Activated CD8-positive, alpha-beta T cell treated with anti-CD3 and anti-CD28 coated beads for 36 hours (primary cell): ENCODE measurements at places on chromosomes 7 and 10. TPM values are rescaled to one million over a fixed set of nuclear protein-coding genes. Genes with fewer than 3 reads are reported as not detected.

GRCh38 chr10:49185213-49185612 lies 3.0 kb downstream of the TMEM273 start:
- H3K36me3 ChIP-seq = peaks cover 4% of the 10 kb centered on the region
- DNase-seq = no peak
- H3K27me3 ChIP-seq = peaks cover 32% of the 10 kb centered on the region
- H3K4me3 ChIP-seq = peak overlapping the region; percentile 71
- H3K4me1 ChIP-seq = peaks cover 38% of the 10 kb centered on the region
- peak overlapping the region; percentile 57 for H3K27ac ChIP-seq

DNA sequence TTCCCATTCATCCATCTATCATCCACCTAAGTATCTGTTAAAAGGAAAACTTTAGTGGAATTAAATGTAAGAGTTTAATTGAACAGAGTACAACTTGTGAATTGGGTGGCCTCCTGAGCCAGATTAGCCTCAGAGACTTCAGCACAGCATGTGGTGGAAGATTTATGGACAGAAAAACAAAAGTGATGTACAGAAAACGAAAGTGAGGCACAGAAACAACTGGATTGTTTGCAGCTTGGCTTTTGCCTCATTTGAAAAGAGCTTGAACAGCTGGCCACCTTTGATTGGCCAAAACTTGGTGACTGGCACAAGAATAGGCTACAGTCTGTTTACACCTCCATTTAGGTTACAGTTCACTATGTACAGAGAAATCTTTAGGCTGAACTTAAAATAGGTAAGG lies 1463.4 kb upstream of the CELF2 start:
- DNase-seq = no peak
- no peak overlapping the region for H3K4me3 ChIP-seq
- H3K36me3 ChIP-seq = no peaks in the 10 kb centered on the region
- H3K27ac ChIP-seq = no peak overlapping the region

GRCh38 chr7:157155959-157156358 lies 17.2 kb downstream of the UBE3C start:
- no peak overlapping the region for H3K4me3 ChIP-seq
- H3K27me3 ChIP-seq = no peaks in the 10 kb centered on the region

- H3K4me3 ChIP-seq = no peak overlapping the region
- DNase-seq = no peak
- no peaks in the 10 kb centered on the region for H3K4me1 ChIP-seq
- H3K27me3 ChIP-seq = no peaks in the 10 kb centered on the region
- no peak overlapping the region for H3K27ac ChIP-seq
- H3K36me3 ChIP-seq = peaks cover 10% of the 10 kb centered on the region
Observed at GRCh38 chr7:129394101-129394500, 40.1 kb upstream of the STRIP2 start.

- no peaks in the 10 kb centered on the region for H3K36me3 ChIP-seq
- H3K4me3 ChIP-seq = no peak overlapping the region
- no peaks in the 10 kb centered on the region for H3K27me3 ChIP-seq
- H3K4me1 ChIP-seq = peaks cover 7% of the 10 kb centered on the region
- no peak overlapping the region for H3K27ac ChIP-seq
Observed at GRCh38 chr10:14500172-14500765, 169.5 kb upstream of the FRMD4A start.

DNA sequence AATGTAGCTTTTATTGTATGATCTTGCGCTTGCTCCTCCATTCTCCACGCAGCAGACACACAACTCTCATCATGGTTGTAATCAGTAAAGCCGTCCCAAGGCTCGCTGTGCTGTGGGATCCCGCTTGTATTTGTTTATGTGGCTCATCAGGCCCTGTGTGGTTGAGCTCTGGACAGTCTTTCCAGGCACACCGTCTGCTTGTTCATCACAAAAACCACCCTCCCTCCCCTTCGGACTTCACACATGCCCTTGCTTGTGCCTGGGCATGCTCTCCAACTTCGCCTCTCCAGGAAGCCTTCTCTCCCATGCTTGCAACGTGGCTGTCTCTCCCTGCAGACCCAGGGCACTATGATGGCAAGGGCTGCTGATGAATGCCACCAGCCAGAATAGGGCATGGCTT lies 62.4 kb downstream of the HK1 start:
- no peak for DNase-seq
- H3K4me1 ChIP-seq = peaks cover 74% of the 10 kb centered on the region
- no peak overlapping the region for H3K27ac ChIP-seq
- no peaks in the 10 kb centered on the region for H3K27me3 ChIP-seq
- H3K4me3 ChIP-seq = no peak overlapping the region
- H3K36me3 ChIP-seq = peaks cover 59% of the 10 kb centered on the region

DNA sequence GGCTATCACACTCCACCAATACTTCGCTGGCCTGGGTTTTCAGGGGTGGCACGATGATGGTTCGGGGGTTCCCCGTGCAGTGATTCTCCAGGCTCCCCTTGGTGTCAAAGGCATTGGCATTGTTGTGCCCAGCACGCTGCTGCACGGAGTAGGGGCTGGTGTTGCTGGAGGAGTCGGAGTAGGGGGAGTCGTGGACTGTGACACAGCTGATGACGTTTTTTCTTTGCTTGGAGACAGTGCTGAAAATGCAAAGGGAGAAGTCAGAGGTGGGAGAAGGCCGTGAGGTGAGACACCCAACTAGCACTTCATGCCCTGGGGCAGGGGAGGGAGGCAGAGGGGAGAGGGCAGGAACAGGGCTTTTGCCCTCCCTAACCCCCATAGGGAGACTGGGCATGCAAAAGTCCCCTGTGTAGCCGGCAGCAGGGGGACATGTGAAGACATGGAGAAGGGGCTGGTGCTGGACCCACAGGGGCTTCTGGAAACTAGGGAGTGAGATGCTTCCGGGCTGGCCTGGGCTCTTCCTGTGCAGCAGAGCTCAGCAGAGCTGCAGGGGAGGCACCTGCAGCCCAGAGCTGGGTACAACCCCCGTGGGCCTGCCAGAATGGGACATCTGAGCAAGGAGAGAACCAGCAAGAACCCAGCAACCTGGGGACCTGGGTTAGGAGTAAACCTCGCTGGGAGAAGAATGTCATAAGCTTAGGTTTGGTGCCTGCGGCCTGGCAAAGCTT lies 60.5 kb downstream of the CLEC2L start:
- H3K36me3 ChIP-seq = peaks cover 7% of the 10 kb centered on the region
- H3K4me3 ChIP-seq = no peak overlapping the region
- no peak overlapping the region for H3K27ac ChIP-seq

DNA sequence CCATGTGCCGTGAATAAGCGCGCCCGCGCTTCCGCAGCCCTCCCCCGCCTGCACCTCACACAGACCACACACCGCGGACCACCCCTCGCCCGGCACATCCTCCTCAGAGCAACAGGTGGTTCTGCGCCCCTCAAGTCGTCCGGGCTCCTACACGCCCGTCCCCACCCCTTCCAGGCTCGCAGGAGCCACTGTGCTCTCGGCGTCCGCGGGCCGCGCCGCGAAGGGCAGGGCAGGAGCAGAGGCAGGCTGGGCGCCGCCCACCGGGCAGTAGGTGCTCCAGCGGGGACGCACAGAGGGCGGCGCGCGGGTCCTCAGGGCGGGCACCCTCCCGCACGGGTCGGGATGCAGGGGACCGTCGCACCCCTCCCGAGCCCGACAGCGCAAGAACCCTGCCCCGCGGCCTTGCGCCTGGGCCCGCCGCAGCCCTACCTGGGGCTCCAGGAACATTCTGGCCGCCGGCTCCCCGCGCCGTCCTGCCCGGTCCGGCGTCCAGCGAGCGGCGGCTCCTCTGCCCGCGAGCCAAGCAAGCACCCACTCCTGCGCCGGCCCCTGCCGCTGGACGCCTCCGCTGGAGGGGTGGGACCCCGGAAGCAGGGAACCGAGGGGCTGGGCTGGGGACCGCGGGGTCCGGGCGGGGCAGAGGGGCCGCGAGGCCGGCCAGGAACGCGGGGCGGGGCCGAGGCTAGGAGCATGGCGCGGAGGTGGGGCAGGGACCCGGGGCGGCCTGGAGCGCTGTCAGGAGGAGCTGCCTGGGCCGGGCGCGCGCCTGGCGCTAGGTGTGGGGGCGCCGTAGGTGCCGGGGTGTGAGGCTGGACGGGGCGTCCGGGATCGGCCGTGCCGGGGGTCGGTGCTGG lies 37.4 kb downstream of the RASGEF1A start:
- DNase-seq = peak; percentile 52
- no peaks in the 10 kb centered on the region for H3K36me3 ChIP-seq
- peak overlapping the region; percentile 66 for H3K27ac ChIP-seq
- peaks cover 44% of the 10 kb centered on the region for H3K4me1 ChIP-seq
- peak overlapping the region; percentile 73 for H3K4me3 ChIP-seq

- H3K27me3 ChIP-seq = no peaks in the 10 kb centered on the region
- no peak for DNase-seq
- H3K27ac ChIP-seq = no peak overlapping the region
- H3K4me3 ChIP-seq = no peak overlapping the region
- no peaks in the 10 kb centered on the region for H3K4me1 ChIP-seq
Observed at GRCh38 chr7:6650521-6651011, 13.4 kb downstream of the ZNF316 start.

DNA sequence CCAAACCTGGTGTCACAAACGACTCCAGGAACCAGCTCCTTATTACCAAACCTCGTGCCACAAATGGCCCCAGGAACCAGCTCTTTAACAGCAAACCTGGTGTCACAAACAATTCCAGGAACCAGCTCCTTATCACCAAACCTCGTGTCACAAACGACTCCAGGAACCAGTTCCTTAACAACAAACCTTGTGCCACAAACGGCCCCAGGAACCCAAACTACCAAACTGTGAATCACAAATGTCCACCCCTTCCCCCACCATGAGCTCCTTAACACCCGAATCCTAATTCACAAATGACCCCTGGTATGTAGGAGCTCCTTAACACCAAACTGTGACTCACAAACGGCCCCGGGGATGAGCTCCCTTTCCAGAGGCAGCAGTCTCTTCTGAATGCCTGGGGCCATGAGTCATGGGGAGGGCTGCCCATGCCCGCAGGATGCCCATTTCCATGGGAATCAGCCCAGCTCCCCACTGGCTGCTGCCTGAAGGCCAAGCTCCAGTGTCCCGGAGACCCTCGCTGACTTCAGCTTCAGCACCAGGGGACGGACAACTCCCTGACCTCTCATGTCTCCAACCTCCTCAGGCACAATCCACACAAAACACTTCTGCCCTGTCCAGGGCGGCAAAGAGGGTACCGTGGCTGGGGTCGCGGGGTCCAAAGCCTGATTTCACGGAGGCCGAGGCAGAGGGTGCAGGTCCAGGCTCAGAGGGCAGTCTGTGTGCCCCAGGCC lies 213.1 kb downstream of the ELFN1 start:
- H3K27me3 ChIP-seq = no peaks in the 10 kb centered on the region
- H3K4me1 ChIP-seq = peaks cover 14% of the 10 kb centered on the region
- H3K27ac ChIP-seq = no peak overlapping the region
- peaks cover 19% of the 10 kb centered on the region for H3K36me3 ChIP-seq

The LIPA gene
- total RNA-seq = 20.4 TPM

The COL13A1 gene
- not detected for total RNA-seq

The DLX6 gene
- total RNA-seq = not detected

The NYAP1 gene
- total RNA-seq = 0.38 TPM
